Fibroblast of lung (primary cell): ENCODE measurements at places on chromosomes 1 and 21.
A peak's percentile ranks its signal among the peaks of the same experiment; 100 is the strongest.

GRCh38 chr21:46121286-46122221 is 23.6 kb downstream of the COL6A2 start:
- DNase-seq, result no peak

- DNase-seq, result peak; percentile 53
These were observed 6.3 kb upstream of the KYAT3 start for GRCh38 chr1:88998716-88999115.

DNA sequence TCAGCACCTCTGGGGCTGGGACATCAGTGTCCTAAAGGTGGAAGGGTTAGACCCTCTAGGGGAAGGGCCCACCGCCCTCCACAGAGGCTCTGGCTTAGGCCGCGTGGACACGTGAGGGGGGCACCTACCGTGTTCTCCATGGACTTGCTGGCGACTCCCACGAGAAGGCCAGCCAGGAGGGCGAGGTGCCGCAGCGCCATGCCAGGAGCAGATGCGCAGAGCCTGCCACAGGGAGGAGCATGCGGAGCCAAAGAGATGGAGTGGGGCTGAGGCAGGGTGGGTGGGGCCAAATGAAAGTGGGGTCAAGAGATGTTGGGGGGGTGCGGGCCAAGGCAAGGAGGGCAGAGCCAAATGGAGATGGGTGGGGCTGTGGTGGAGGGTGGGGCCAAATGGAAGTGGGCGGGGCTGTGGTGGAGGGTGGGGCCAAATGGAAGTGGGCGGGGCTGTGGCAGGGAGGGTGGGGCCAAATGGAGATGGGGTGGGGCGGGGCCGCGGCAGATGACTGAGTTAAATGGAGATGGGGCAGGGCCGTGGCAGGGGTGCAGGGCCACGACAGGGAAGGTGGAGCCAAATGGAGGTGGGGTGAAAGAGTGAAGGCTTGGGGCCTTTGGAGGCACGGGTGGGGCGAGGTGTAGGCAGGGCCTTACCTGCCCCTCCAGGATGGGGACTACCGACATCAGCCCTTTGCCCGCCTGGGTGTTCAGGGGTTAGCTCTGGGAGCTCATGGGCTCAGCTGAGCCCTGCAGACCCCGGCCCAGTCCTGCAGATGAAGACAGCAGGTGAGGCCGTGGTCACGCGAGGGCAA is 17.4 kb upstream of the RNF223 start:
- no peak for DNase-seq

- no peak for DNase-seq
These were observed 108.8 kb downstream of the UBR4 start for GRCh38 chr1:19101244-19101643.

GRCh38 chr21:25571726-25572121 is 35.6 kb downstream of the MRPL39 start:
- DNase-seq, result no peak

DNA sequence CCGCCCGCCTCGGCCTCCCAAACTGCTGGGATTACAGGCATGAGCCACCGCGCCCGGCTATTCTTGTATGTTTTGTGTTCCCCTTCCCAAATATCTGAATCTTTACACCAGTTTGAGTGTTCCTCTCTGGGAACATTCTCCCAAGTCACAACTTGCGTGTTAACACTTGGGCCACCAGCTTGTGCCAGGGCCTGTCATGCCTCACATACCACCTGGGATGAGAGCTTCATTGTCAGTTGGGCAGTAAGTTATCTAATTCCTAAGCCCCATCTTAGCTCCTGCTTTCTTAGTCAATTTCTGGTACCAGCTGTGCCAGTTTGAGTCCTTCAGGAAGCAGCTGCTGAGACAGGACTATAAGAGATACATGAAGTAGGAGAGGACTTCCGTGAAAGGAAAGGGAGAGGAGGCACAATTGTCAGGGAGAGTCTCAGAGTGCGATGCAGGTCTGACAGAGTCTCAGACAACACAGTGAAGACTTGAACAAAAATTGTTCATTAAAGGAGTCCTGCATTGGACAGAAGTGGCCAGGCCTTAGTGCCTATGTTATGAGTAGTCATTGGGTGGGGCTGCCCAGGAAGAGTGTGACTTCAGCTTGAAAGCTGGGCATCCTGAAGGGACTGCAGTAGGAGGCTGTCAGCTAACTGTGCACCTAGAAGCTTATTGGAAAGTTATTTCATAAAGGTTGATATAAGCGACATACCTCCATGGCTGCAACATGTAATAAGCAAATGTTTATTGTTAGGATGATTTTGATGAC is 17.3 kb downstream of the ZFYVE9 start:
- DNase-seq, result peak; percentile 60

- DNase-seq, result no peak
These were observed 68.5 kb downstream of the SLC37A1 start for GRCh38 chr21:42581993-42582786.

DNA sequence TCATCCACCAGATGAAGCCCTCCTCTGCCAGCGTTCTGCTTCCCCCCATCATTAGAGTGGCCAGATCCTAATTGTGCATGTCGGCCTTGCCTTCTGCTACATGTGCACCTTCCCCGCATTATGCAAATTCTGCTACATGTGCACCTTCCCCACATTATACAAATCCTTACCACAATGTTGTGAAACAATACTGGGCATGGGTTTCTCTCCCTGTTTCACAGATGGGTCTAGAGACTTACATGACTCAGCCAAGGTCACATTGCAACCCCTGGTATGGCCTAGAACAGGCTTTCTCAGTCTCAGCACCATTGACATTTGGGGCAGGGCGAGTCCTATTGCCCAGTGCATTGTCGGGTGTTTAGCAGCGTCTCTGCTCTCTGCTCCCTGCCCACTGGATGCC is 1.0 kb upstream of the CELA2A start:
- peak; percentile 68 for DNase-seq

- no peak for DNase-seq
These were observed 22.8 kb downstream of the NUP133 start for GRCh38 chr1:229485318-229485717.

GRCh38 chr1:179773264-179773663 is 30.2 kb downstream of the FAM163A start:
- no peak for DNase-seq

- peak; percentile 60 for DNase-seq
These were observed 1.9 kb downstream of the CTSE start for GRCh38 chr1:206021626-206022365.

GRCh38 chr1:10400013-10400412 is 1.1 kb downstream of the PGD start:
- no peak for DNase-seq

GRCh38 chr21:14844001-14844400 is 220.8 kb downstream of the NRIP1 start:
- no peak for DNase-seq

DNA sequence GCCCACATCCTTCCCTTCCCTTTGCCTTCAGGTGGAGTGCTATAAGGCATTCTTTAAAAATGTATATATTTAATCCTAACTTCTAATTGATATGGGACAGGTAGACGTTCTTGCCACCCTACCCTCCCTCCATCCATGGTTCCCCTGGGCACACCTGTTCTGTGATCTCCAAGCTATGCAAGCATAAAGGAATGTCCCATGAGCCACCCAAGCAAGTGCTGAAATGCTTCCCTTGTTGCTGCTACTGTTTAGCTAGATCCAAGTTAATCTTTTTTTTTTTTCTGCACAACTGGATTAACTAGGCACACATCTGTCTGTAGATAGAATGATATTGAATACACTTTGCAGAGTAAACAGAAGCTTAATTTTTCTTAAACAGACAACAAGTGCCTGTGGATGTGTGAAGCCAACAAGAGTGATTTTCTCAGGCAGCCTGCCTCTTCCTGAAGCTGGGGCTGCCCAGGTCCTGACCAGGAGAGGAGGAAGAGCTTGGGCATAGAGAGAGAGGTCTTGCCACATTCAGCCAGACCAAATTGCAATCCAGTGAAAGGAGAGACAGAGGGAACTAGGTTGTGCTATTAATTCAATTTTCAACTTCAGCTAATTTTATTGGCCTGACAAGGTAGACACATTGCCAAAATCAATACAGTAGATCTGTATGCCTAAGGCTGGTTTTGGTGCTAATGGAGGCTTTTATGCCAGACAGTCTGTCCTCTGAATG is 28.2 kb upstream of the ATP1B1 start:
- DNase-seq, result no peak

- DNase-seq, result no peak
These were observed 54.0 kb upstream of the JUN start for GRCh38 chr1:58837886-58838285.

- no peak for DNase-seq
These were observed 43.8 kb upstream of the AIM2 start for GRCh38 chr1:159120317-159120716.

- DNase-seq, result peak; percentile 44
These were observed 395.4 kb upstream of the LRRC7 start for GRCh38 chr1:69172003-69173000.

GRCh38 chr1:197659171-197659570 is 116.1 kb downstream of the DENND1B start:
- no peak for DNase-seq

DNA sequence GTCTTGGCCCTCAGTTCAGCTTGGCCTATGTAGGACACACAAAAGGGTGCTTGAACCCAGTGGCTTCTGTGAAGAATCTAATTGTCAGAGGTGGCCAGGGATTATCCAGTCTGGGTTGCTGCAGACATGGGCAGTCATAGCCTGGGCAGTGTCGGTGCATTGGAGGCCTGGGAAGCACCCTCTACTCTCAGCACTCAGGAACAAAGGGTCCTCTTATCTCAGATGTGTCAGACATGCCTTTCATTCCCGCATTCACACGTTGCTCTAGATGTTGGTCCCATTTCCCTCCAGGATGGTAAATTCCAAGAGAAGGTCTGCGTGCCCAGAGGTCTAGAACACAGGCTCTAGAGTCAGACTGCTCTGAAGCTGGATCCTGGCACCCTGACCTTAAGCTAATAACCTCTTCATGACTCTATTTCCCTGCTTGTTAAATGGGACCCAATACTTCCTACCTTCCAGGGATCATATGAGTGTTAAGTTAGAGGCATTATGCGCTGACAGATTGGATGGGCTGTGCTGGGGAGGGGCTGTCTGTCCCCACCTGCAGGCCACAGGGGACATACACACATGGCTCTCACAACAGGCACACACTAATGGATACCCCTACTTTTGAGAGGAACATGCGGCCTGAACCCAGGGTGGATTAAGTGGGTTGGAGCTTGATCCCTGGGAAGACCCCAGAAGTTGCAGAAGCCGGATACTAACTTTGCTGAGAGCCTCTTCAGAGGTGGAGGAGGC is 16.5 kb upstream of the EDN2 start:
- no peak for DNase-seq

- DNase-seq, result no peak
These were observed 29.0 kb downstream of the ATP2B4 start for GRCh38 chr1:203655671-203656070.

GRCh38 chr1:223229756-223230155 is 86.7 kb upstream of the TLR5 start:
- no peak for DNase-seq
